ENCODE measurements at places on chromosomes 6 and 20. TPM values are rescaled to one million over a fixed set of nuclear protein-coding genes. Genes with fewer than 3 reads are reported as not detected.

DNA sequence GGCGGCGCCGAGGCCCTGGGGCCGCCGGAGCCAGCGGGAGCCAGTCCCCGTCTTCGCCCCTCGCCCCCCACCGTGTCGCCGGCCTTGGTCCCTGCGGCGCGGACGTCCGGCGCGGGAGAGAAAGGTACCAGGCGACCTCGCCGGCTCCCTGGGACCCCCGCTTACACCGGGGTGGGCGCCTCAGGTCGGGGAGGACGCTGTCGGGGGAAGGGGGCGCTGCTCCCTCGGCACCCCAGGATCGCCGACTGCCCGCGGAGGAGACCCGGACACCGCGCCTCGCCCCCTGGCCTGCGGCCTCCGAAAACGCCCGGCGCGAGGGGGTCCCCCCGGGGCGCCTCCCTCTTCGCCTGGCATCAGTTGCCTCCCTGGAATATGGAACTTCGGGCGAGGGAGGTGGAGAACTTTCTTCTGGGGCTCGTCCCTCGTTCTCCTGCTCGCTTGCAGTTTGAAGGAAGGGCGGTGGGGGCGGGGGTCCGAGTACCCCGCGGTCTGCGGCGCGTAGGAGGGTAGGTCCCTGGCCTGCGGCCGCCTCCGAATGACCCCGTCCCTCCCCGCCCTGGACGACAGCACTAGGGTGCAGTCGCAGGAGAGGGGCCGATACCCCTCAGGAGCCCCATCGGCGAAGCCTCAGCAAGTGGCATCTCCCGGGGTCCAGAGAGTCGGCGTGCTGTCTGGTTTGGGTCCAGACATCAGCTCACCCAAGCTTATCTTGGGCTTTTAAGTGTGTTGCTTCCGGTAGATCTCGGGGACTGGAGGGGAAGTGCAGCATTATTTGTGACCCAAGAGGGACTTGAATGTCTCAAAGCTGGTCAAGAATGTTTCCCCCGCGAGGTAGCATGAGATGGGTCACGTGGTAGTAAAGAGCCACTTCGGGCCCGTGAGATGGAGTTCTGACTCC, 549 bp downstream of the ANKRD6 start:
- DNase-seq, result peak; percentile 44

- DNase-seq, result no peak
Observed at GRCh38 chr6:52504782-52505136, 72.1 kb downstream of the TRAM2 start.

DNA sequence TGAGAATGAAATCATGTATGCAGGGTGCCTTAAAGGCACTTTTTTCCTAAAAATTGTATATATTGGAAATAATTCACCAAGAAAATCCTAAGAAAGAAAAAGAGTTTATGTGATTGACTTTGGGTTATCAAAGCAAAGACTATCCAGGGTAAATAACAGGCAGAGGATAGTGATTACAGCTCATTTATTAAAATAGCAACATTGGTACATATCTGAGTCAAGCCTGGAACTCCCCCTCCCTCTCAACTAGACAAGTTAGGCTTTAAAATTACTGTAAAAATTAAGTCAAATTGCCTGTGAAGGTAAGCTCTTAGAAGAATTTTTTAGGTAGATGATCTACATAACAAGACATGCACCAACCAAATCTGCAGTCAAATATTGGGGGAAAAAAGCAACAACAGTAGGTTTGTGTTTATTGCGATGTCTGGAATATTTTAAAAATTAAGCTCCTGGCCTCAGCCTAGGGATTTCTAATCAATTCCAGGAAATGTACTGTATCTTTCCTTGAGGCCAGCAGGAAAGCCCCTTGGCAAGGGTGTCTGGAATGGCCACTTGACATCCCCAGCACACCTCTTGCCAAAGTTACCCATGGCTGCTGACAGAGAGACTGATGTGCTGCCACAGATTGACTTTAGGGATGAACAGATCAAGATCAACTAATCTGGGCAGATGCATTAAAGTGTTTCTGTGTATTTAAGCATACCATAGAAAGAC, 31.2 kb upstream of the HBS1L start:
- no peak for DNase-seq

- DNase-seq, result no peak
Observed at GRCh38 chr6:56532766-56533551, 109.7 kb downstream of the DST start.

IL20RA gene
- 2.2 TPM for polyA plus RNA-seq

DNA sequence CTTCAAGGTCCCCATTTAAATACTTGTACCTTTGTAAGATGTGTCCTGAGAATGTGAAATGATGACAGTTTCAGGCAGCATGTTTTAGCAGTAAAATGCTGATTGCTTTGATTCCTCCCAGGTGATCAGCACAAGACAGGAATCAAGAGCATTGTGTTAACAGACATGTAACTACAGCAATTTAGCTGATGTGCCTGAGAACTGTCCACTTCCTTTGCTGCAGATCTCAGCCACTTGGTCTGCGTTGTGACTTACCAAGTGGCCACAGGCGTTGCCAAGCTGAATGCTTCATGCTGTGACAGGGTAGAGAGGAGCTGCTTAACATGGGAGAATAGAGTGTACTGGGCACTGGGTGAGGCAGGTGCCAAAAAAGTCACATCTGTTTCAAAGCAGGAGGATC, 767.0 kb upstream of the POU3F2 start:
- no peak for DNase-seq

DNA sequence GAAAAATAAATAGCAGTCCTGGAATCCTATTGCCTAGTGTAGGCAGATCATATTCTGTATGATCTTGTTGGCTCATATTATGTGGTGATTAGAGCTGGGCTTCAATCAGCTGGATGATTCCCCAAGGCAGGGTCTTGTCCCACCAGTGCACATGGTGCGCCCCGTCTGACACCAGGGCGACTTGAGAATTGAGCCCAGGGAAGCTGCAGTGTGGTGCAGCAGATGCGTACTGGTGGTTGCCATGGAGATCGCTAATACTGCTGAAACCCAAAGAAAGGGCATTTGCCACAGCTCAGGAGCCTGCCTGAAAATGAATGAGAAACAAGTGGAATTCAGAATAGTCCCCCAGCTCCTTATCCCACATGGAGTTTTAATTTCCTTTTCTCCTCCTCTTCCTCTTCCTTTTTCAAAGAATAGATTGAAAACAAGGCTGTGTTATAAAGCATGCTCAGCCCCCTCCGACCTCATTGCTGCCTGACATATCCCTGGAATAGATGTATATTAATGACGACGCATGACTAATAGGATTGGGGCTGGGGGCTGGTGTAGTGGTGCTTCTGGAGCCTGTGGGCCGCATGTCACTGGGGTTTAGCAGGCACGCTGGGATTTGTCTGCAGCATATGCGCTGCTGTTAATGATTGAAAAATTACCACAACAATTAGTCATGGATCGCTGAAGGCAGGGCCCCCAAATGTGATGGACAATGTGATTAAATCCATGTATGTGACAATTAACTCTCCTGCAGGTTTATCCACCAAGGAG, 210.5 kb downstream of the FARS2 start:
- no peak for DNase-seq
